HT-29 (cell line): ENCODE measurements at places on chromosomes 5 and 9. TPM values are rescaled to one million over a fixed set of nuclear protein-coding genes. Genes with fewer than 3 reads are reported as not detected.

DNA sequence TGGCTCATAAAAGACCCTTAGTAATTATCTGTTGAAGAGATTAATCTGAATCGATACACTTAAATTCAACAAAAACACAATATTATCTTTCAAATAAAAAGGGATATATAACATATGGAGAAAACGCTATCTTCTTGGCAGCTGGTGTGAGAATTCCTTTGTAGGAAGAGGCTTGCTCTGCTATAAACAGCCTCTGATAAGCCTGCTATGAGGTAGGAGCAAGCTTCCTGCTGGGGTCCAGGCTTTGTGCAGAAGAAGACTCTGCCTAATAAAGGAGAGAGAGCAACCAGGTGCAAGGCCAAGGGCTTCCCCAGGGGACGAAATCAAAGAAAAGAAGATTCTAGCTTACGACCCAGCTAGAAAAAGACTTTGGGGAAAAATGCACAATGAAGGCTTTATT lies 43.3 kb upstream of the SSBP2 start:
- no peak for DNase-seq

GRCh38 chr9:95023217-95024003 lies 294.1 kb downstream of the FANCC start:
- no peak for DNase-seq

DNA sequence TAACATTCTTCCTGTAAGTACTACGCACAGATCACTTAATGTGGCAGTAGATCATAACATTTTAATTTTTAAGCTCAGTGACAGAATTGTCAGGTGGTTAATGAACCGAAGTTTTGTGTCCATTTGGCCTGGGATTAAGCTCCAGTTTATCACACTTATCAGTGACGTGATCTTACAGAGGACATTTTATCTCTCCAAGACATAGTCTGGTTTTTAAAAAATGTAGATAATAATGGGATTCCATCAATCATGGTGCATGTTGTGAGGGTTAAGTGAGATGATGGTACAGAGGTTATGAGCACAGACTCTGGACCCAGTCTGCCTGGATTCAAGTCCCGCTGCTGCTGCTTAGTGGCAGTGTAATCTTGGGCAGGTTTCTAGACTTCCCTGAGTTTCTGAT lies 66.0 kb upstream of the ZFAND5 start:
- no peak for DNase-seq

DNA sequence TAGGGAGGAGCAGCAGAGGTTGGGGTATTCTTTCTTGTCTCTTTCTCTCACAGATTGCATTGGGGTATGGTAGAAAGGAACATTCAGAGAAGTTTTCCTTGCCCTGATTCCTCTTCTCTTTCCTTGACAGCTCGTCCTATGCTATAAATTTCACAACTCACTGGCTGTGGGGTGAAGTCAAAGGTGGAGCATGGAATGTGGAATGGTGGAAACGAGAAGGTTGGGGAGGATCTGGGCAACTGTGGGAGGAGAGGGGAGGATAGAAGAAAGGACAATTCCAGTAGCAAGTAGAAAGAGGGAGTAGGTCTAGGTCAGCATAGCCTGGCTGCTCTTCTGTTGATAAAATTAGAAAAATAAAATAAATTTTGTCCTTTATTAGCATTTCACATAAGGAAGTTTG lies 39.0 kb upstream of the POC5 start:
- peak; percentile 76 for DNase-seq

- no peak for DNase-seq
Measured at GRCh38 chr5:89374818-89375521, 492.0 kb upstream of the MEF2C start.

Gene KCTD16
- 0.31 TPM in 1 of 2 replicates, not detected in the other for total RNA-seq
